ENCODE measurements at places on chromosomes 16 and 17.
A peak's percentile ranks its signal among the peaks of the same experiment; 100 is the strongest.

DNA sequence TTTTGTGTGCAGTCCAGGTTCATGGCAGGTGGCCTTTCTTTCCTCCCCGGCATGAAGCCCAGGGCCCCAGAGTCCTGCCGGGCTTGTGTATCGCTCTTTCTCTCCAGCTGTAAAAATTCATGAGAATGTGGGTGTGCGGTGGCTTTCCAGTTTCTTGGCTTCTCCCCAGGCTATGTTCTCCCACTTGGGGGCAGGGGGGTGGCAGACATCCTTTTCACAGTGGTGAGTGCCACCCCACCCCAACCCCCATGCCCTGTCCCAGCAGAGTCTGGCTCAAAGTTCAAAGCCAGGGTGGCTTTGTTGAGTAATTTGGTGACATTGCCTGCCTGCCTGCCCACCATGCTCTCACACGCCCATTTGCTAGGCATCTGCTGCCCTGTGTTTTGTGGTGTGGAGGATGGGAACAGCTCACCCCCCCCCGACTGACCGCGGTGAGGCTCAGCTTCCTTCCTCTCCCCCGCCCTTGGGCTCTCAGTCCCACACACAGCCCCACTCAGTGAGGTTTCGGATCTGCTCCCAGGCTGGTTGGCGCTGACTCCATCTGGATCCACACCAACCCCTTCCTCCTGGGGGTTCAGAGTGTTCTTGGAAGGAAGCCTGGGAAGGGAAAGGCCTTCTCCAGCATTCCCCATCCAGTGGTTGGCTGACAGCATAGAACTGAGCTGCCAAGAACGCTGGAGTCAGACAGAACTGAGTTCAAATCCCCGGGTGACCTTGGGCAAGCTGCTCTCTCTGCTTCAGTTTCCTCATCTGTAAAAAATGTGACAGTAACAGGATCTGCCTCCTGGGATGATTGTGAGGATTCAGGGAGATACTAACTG is 36.0 kb downstream of the CHD9 start:
- DNase-seq = no peak

GRCh38 chr17:1959871-1960544 is 65.1 kb downstream of the RTN4RL1 start:
- no peak for DNase-seq

DNA sequence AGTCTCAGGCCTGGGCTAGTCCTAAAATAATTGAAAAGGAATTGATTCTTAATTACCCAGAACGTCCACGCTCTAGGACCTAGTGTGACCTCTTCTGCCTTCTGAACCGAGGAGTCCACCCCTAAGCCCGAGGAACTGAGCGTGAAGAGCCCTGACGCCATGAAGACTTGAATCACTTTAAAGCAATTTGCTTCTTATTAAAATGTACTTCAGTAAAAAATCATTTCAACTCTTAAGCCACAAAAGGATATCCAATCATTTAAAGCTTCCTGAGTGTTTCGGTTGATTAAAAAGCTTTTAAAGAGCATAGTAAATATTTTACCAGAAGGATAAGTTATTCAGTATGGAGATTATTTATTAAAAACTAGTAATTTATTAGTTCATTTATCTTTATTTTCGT is 11.6 kb downstream of the HSBP1 start:
- DNase-seq = no peak

GRCh38 chr17:77723909-77724875 is 234.3 kb upstream of the TNRC6C start:
- no peak for DNase-seq

DNA sequence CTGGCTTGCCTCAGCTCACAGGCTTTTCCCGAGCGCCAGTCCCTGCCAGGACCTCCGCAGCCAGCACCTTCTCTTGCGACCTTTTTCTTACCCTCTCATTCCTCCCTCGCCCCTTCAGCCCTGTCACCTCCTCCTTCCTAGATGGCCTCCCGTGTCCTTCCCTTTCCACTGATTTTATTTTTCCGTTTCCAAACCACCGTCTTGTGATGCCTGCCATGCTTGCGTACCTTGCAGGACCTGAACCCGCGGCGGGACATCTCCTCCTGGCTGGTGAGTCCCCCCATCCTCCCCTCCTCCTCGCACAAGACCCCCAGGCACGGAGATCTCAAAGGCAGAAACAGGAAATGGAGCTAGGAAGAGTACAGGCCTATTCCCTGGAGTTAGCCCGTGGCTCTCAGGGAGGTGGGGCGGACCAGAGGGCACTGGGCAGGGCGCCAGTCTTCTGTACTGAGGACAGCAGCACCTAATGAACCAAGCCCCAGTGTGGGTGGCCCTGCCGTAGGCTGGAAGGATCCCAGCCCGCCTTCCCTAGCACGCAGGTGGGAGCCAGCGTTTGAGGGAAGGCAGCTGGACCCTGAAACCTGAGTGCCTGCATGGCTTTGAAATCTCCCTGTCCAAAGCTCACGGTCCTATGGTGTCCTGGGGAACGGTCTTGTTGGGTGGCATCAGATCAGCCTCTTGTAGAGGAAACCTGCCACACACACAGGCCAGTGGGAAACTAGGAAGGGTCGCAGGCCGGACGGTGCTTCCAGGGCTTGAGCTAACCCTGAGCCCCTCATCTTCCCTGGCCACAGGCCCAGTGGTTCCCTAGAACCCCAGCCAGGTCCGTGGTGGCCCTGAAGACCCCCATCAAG is 612 bp downstream of the CISD3 start:
- peak; percentile 72 for DNase-seq

DNA sequence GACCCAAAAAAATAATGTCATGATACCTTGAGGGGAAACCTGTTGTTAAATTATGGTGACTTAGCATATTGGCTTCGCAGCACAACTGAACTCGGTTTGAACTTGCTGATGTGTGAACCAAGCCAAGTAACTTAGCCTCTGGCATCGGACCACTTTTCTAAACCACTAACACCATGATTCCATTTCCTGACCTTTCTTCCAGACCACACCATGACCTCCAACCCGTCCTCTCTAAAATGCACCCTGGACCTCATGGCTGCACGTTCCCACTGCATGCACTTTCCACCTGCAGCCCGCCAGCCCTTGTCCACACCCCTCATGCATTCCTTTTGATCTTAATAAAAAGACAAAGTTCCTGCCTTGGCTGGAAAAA is 29.3 kb downstream of the DYNLRB2 start:
- DNase-seq = no peak

DNA sequence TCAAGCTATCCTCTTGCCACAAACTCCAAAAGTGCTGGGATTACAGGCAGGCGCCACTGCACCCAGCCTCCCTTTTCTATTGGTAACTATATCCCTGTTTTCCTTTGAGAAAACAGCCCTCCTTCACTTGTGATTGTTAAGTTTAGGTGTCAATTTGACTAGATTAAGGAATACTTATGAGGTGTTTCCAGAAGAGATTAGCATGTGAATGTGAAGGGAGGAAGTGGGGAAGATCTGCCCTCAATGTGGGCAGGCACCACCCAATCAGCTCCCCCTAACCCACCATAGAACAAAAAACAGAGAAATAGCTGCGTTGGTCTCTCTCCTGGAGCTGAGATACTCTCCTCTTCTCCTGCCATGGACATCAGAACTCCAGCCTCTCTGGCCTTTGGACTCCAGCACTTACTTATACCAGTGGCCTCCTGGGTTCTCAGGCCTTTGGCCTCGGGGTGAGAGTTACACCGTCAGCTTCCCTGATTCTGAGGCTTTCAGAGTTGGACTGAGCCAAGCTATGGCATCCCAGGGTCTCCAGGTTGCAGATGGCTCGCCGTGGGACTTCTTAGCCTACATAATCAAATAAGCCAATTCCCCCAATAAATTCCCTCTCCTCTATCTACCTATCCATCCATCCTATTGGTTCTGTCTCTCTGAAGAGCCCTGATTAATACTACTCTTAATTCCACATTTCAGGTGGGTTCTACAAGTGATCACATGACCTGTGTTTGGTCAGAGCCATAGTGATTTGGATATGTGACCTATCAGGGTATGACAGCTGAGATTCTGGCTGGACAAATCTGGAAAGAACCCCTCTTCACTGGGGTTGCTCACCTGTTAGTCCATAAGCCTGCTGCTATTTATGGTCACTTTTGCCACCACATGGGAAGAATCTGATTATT is 12.0 kb upstream of the STAT3 start:
- no peak for DNase-seq

DNA sequence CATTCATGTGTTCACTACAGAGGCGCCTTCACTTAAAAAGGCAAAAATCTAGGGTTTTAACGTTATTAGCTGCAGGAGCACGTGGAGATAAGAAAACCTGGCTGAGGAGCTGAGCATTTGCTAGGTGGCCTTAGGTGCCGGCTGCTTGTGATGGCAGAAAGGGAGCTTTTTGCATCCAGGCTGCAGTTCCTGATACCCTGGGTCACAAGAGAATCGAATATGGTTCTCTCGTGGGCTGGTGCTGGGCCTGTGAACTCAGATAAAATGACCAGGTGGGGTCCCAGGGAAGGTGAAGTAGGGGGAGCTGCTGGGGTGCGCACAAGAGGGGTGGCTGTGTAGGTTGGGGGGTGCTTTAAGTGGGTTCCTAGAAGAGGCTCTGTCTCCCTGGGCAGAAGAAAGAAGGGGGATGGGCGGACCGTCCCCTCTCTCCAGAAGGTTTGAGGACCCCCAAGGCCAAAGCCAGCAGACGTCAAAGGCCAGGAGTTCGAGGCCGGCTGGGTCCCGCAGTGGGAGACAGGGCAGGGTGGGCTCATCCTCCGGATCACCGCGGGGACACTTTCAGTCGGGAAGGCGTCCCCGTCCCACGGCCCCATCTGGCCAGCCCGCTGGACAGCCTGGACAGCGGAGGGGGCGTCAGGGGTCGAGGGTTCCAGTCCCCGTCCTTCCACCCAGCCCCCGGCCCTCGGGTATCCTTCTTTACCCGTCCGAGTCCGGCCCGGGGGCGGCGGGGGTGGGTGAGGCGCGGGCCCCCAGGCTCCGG is 740 bp upstream of the CMIP start:
- no peak for DNase-seq

DNA sequence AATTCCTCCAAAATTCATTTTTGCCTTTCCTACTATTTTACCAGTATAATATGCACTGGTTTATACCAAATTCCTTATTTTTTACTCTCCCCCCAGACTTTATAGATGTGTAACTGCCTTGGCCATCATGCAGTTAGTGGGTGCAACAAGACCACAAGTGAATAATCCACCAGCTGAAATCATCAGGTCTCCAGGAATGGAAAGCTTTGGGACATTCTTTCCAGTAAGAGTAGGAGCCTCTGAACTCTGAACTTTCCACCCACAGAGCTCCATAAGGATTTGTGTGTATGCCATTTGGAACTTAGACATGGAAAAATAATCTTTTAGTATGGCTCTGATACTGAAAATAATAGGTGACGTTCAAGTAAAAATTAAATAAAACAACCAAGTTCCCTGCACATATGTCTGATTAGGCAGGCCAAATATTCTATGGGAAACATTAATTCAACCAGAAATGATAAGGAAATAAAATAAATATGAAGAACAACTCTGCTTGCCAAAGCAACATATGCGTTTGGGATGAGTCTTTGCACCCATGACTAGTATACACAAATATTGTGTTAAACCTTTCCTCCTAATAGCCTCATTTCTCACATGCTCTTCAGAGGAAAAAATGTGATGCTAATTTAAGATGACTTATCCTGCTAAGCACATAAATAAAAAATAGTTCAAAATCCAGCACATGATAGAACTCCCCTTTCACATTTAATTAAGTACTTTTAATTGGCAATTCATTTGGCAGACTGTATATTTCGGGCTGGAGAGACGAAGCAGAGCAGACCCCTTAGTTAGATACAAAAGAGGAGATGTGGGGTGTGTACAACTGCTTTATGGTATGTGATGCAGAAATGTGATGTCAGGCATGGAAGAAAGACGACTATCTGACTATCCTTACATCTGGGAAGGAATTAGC is 11.6 kb upstream of the LYRM9 start:
- DNase-seq = no peak

- DNase-seq = no peak
Observed at GRCh38 chr16:31216422-31217135, at the start of gene PYDC1. Gene PYDC1 (minus strand): TSS chr16:31217135. CDS start chr16:31217028, 107 bp downstream.

GRCh38 chr17:27553019-27553511 is 77.9 kb upstream of the LGALS9 start:
- no peak for DNase-seq

GRCh38 chr16:1763521-1764511 is 7.5 kb downstream of the NME3 start:
- no peak for DNase-seq

- peak; percentile 41 for DNase-seq
Observed at GRCh38 chr16:84062734-84063640, 20.4 kb upstream of the SLC38A8 start.

DNA sequence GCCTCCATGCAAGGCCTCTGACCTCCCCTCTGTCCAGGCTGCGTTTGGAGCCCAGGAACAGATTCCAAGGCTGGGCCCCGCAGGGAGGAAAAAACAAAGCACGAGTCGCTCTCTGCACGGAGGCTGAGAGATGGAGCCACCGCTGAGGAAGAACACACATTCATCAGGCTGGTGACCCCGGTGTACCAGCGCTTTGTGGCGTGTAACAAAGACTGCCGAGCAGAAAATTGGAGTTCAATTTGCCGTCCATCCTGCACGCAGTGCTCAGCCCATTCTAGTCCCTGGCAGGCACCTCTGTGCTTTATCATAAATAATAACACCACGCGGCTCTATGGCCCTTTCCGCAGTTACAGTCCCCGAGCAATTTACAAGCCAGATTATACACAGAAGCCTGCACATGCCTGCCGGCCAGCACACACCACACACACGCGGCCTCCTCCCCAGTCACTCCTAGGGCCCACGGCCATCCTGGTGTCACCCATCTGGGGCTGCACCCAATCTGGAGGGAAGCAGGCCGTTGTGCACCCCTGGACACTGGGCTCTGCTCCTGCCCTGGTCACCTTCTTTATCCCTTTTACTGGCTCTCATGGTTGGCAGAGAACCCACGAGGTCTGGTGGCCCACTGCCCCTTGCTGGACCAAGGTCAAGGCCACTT is 124.4 kb downstream of the SDK2 start:
- DNase-seq = no peak

- DNase-seq = no peak
Observed at GRCh38 chr16:10308305-10309193, 77.3 kb upstream of the ATF7IP2 start.

DNA sequence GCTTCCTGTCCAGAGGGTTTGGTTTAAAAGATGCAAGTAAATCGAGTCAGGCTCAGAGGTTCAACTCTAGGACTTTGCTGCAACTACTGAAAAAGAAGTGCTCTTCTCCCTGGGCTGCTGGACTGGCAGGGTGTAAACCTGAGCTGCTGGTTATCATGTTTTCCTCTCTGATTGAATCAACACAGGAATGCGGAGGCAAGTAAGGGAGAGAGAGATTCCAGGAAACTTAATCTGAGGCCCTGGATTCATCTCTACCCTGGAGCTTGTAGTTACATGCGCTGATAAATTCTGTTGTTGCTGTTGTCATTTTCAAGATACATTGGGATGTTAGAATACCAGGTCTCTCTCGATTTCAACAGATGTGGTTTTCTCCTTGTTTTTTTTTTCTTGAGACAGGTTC is 8.2 kb upstream of the HS3ST3A1 start:
- no peak for DNase-seq
